ENCODE measurements at places on chromosomes 1 and 21. TPM values are rescaled to one million over a fixed set of nuclear protein-coding genes. Genes with fewer than 3 reads are reported as not detected.

The SPRR3 gene
- polyA plus RNA-seq = 0.21 TPM

The C1orf53 gene
- 2.6 TPM for polyA plus RNA-seq

DNA sequence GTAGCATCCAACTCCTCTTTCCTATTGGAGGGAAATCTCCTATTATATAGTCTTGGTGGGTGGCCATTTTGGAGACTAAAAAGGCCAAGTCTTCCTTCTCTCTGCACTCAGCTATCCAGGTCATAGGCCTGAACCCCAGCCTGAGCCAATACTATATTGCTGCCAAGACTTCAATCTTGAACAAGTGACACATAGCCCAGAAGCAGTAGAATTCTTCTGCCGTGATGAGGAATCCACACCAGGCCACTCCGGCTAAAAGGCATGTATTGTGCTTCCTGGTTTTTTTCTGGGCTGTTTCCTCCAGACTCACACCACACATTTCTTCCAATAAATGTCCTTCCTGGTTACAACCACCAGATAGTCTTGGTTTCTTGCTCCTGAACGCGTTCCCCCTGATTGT is 43.0 kb downstream of the ATF3 start:
- DNase-seq = no peak

GRCh38 chr1:201371276-201371675 is 6.2 kb downstream of the TNNT2 start:
- DNase-seq = no peak

DNA sequence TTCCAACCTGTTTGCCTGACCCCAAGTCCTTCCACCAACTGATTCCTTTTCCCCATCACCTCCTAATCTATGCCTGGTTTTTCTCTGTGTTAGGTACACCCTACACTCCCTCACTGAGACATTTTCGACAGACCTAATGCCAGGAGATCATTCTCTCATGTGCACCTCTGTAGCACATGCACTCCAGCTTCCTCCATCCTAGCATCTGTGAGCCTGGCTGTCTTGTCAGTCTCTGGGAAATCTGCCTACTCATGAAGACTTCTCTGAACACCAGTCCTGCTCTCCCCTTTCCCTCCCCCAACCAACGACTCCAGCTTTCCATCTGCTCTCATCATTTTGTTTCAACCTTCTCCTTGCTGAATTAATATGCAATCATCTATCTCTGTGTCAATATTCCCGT is 987 bp downstream of the MED8 start:
- no peak for DNase-seq

DNA sequence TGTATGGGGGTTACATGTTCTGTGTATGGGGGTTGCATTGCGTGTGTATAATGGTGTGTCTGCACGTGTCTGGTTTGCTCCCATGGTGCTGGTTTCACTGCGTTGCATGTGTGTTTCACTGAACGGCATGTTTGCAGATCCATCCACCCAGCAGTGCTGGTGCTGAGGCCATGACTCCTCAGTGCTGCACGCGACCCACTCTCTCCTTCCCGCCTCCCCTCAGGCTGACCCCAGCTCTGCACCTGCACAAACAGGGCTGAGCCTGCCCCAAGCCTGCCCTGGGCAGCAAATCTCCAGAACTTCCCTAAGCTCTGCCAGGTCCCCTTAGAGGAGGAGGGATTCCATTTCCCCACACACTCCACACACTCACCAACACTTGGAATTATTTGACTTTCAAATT is 18.7 kb downstream of the ACTRT2 start:
- no peak for DNase-seq

GRCh38 chr1:147904726-147905125 is 2.1 kb downstream of the GJA8 start:
- no peak for DNase-seq

DNA sequence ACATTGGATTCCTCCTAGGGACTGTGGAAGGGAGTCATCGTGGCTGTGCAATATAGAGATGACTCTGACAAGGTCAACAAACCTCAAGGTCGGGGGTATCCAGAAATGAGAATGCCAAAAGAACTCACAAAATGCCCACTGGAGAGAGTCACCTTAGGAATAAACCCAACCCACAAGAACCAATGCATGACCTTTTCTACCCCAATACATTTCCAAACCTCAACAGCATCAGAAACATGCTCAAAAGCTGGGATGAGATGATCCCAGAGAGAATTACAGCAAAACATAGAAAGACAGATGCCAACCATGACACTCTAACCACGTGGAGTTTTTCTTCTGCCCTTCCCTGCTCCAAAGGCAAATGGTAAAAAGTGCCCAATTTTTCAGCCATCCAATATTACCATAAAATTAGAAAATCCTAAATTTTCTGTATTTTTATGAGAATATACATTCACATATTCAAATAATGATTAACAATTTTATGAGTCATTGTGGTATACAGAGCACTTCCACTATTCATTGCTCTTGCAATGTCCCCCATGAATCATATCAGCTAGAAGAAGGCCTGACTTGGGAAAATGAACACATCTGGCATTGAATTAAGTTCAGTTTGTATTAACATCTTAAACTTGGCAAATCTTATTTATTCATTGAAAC is 88.2 kb upstream of the PALMD start:
- no peak for DNase-seq

- DNase-seq = no peak
These were observed at the start of gene LCK for GRCh38 chr1:32250893-32251716. Gene LCK, plus strand, starts transcription at chr1:32251265. Its CDS starts 23,065 bp downstream, at chr1:32274330.

DNA sequence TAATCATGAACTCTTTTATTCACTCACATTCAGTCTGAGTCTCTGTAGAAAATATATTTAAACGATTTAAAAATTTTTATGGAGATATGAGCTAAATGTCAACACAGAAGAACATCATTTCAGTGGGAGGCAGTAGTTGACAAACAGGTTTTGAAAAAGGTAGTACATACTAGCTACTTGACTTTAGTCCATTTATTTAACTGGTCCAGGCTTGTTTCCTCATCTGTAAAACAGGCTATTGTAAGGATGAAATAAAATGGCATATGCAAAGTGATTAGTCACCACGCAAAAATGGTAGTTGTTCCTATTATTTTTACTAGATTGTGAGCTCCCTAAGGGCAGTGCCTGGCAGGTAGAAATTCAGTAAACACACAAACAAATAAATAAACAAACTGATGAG is 75.2 kb downstream of the NTPCR start:
- no peak for DNase-seq

The LHX8 gene
- not detected for polyA plus RNA-seq

The IGSF3 gene
- polyA plus RNA-seq = 28.7 TPM

DNA sequence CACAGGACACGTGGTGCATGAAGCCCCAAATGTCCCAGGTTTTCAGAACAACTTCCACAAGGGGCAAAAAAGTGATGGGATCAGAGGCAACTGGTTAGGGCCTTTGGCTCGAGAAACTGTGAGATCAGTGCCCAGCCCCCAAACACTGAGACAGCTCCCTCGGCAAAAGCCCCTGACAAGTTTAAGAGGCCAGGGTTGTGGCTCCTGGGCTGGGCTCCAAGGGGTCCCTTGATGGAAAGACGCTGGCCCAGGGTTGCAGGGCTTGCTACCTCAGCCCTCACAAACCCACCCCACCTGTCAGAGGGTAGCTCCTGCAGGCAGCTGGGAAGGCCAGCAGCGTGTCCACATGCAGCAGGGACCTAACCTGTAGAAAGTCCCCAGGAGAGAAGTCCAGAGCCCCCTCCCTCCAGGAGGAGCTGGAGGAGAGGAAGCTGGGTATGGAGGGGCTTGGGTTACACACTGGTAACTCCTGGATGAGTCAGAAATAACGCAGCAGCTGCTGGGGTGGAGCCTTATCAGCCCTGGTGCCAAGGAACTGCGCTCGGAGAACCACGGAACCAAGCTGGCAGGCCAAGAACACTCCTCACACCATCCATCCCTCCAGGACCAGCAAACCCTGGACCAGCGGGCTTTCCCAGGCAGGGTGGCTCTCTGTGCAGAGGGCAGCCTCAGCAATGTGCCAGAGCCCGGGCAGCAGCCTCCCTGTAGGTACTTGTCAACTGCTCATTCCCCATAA is 37.5 kb downstream of the CTNNBIP1 start:
- DNase-seq = no peak

The BACE2 gene
- 29.7 TPM for polyA plus RNA-seq

All from right renal cortex interstitium (tissue), 3 donors.